GM19239 (cell line): ENCODE measurements at places on chromosomes 12 and 14.

- DNase-seq: no peak
These were observed 19.9 kb upstream of the MLXIP start for GRCh38 chr12:122058549-122059149.

DNA sequence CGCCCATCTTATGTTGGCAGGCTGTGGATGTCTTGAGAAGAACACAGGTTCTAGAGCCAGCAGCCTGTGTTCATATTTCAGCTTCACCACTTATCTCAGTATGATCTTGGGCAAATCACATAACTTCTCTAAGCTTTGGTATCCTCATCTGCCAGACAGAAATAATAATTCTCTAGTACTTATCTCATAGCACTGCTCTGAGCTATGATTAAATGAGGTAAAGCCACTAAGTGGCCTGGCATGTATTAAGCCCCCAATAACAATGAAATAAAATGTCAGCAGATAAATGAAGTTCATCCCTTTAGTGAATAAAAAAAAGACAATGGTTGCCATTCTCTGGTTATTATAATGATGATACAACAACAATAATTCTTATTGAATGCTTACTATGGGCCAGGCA is 104.9 kb upstream of the EEA1 start:
- no peak for DNase-seq

DNA sequence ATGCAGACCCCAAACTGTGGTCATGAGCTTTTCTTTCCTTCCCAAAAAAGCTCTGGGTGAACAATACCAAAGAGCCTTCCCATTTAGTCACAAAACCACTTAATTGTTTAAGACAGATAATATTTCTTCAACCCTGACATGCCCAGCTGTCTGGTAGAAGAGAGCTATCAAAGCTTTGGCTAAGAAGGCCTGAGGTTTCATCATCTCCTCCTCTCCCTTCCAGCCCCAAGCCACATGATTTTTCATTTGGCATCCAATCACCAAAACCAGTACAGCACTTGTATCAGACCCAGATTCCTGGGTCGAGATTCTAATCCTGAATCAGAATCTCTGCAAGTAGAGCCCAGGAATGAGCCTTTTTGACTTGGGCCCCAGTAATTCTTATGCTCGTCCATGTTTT is 199.6 kb upstream of the TMEM260 start:
- DNase-seq: no peak

- DNase-seq: no peak
These were observed 89.8 kb upstream of the LRIG3 start for GRCh38 chr12:59010118-59010517.

- DNase-seq: no peak
These were observed 2.1 kb downstream of the SIX4 start for GRCh38 chr14:60722107-60722356.
